ENCODE measurements at places on chromosomes 12 and 14. TPM values are rescaled to one million over a fixed set of nuclear protein-coding genes. Genes with fewer than 3 reads are reported as not detected.

Gene SDR9C7
- total RNA-seq: not detected

Gene NELL2
- not detected for total RNA-seq

Gene CMA1
- not detected for total RNA-seq

Gene KRT79
- total RNA-seq: not detected

Gene TAS2R46
- total RNA-seq: 4.0 TPM

Gene ART4
- total RNA-seq: not detected

Gene ZFHX2
- total RNA-seq: under 0.01 TPM
